ENCODE measurements at places on chromosomes 2 and 18.

- DNase-seq: no peak
Observed at GRCh38 chr2:144507441-144508171, 12.3 kb downstream of the ZEB2 start.

- no peak for DNase-seq
Observed at GRCh38 chr2:209376686-209377085, 47.2 kb upstream of the MAP2 start.

DNA sequence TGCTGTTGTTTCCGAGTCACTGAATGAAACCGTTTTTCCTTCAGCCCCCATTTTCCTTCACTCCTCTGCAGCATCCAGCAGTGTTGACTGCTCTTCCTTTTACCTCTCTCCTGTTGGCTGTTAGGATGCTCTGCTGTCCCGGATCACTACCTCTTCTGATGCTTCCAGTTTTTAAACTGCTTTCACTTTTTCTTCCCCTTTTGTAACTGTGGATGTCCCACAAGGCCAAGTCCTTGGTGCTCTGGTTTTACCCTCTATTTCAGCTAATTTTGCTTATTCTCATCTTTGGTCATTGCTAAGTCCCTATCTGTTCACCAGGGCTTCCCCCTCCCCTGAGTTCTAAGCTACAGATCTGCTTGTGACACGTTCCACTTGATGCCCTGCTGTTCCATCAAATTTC is 39.4 kb upstream of the MAP4K3 start:
- DNase-seq: no peak

- DNase-seq: no peak
Observed at GRCh38 chr2:110215566-110216158, 3.3 kb upstream of the MTLN start.

- DNase-seq: no peak
Observed at GRCh38 chr18:35089891-35090550, 48.8 kb downstream of the MAPRE2 start.

DNA sequence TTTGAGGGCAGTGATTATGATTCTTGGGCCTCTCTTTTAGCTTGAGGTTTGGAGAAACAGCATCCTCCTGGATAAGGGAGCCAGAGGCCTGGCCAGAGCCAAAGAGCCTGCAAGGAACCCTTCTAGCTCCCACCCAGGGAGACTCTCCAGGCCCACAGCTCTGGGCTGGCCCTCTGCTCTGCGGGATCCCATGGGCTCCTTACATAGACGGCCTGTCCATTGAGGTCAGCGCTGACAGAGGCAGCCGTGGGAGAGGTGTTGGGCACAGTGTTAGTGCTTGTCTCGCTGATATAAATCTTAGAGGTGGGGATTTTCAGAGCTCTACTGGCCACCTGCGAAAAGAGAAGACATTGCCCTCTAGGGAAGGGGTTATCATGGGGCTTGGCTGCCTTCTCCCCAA is 67.2 kb downstream of the XDH start:
- DNase-seq: no peak

DNA sequence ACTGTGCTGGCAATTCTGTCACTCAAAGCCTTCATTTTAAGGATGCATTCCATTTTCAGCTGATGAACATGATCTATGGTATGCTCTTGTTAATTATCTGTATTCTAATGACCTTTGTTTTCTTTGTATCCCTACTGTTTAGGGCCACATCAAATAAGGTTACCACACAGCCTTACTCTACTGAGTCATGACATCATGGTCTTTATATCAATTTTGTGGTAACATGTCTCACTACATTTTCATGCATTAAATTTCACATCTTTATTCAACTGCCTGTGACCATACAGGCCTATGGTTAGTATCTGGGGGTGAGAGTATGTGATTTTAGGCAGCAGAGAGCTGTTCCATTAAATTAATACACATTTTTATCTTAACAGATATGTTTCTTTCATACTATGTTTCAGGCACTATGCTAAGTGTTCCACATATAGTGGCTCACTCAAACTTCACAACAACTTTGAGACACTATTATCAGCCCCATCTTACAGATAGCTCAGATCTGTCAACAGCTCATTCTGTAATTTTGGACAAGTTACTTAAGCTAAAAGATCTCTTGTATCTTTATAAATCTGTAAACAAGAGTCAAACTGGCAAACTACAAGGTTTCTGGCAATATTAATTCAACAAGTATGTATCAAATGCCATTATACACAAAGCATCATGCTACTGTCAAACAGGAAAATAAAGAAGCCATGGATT is 18.0 kb downstream of the LRPPRC start:
- DNase-seq: no peak

DNA sequence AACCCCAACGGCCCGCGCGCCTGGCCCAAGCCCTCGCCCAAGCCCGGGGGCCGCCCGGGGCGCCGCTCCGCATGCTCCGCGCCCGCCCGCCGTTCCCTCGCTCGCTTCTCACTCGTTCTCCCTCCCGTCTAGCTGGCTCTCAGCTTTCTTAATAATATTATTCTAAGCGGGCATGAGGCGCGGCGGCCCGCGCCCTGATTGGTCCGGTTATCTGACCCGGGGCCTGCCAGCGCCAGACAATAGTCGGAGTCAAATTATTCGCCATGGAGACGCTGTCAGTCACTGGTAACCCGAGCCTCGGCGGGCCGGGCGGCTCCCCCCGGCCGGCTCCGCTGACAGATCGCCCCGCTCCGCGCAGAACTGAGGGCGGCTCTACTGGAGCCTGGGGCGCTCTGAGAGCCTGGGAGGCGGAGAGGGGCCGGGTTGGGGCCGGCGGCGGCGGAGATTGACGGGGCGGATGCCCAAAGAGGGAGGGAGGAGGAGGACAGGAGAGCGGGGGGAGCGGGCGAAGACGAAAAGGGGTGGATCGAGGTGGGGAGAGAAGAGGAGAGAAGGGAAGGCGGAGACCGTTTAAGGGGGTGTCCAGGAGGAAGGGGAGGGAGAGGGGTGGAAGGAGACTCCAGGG is at the start of gene SIX2:
SIX2 (minus strand) TSS at position 150 of the 625 bp plus-strand sequence. CDS start 342 bp downstream, outside the sequence.
- no peak for DNase-seq

- DNase-seq: no peak
Observed at GRCh38 chr18:27717250-27717649, 459.7 kb downstream of the CDH2 start.

Measured in stimulated activated CD8-positive, alpha-beta memory T cell treated with anti-CD3 and anti-CD28 coated beads, Interleukin-2, amount 100 ng/mL, for 48 hours (primary cell).